ENCODE measurements at places on chromosomes 11 and 22. TPM values are rescaled to one million over a fixed set of nuclear protein-coding genes. Genes with fewer than 3 reads are reported as not detected.

DNA sequence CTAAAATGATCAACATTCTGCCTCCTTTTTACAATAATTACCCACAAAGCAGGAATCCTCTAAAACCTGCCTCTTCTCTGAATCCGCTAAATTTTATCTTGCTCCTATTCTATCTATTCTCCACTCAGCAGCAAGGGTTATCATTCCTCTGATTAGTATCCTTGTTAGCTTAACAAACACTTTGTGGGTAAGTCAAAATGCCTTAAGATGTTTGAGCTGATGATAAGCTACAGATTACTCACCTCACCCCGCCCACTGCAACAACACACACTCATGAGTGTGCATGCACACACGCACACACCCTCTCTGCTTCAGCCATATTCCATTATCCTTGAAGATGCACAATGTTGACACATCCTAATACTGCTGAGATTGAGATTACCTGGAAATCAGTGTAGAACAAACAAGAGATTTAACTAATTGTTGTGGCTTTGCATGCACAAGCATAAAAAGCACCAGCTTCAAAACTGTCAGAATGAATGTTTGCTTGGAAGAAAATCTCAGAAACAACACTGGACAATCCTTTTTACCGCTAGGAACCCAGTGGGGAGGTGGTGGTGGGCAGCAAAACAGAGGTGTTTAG is 130.9 kb downstream of the BBOX1 start:
- DNase-seq = peak; percentile 48

CABP7 gene
- under 0.01 TPM for total RNA-seq

GRCh38 chr22:38074181-38075104 is 9.5 kb downstream of the SLC16A8 start:
- peak; percentile 20 for DNase-seq

RPUSD4 gene
- total RNA-seq = 20.5 TPM

GRCh38 chr11:115409691-115410220 is 94.5 kb downstream of the CADM1 start:
- DNase-seq = no peak

CCDC188 gene
- total RNA-seq = 2.8 TPM

KBTBD3 gene
- 2.2 TPM for total RNA-seq

DNA sequence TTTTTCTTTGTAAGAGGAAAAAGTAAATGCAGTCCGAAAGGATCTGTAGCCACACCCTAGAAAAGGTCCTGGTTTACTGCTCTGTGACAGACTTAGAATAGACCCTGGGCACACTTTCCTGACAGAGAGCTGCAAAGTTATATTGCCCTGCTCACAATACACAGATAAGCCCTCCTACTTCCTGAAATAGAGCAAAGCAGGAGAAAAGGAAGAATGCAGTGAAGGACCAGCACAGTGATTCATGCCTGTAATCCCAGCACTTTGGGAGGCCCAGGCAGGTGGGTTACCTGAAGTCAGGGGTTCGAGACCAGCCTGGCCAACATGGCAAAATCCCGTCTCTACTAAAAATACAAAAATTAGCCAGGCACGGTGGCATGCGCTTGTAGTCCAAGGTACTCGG is 2.2 kb downstream of the CYB561A3 start:
- no peak for DNase-seq

RCOR2 gene
- total RNA-seq = 0.17 TPM

GRCh38 chr11:113634940-113635575 is 71.0 kb downstream of the TMPRSS5 start:
- peak; percentile 12 for DNase-seq

DNA sequence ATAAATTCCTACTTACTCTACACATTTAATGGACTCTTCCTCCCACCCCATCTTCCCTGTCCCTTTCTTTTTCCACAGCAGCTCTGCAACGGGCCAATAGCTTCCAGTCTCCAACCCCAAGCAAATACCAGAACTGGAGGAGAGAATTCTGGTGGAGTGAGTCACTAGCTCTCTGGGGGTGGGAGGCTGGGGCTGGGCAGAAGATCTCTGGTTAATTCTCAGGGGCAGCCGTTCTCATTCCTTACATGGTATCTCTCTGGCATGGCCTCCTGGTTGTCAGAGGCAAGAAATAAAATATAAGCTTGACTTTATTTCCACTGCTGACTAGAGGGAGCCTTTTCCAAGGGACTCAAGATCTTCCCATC is 90.4 kb upstream of the PARVA start:
- peak; percentile 78 for DNase-seq

DNA sequence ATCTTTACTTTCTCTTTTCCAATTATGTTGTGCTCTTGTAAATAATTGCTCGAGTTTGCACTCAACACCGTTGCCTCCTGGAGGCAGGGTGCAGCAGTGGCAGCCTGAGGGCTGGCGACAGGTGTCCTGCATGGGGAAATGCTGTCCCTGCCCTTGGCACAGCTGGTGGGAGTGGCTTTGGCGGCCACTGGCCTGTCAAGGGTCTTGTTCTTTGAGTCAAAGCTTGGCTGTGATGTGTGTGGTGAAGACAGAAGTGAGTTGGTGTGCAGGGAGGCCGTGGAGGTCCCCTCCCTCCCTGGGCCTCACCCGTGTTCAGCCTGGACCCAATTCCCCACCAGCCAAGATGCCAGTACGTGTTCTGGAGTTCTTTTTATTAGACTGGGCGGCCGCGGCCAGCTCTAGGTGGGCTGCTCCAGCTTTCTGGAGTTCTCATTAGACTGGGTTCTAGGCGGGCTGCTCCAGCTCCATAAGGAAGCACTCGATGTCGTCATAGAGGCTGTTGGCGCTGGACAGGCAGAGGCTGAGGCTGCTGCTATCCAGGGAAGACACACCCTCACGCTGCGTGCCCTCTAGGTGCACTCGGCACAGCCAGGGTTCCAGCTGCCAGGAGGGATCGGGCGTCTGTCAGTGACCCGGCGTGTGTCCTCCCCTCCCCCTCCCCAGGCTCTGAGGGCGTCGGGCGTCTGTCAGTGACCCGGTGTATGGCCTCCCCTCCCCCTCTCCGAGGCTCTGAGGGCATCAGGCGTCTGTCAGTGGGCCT is 3.4 kb downstream of the IRF7 start:
- no peak for DNase-seq

DNA sequence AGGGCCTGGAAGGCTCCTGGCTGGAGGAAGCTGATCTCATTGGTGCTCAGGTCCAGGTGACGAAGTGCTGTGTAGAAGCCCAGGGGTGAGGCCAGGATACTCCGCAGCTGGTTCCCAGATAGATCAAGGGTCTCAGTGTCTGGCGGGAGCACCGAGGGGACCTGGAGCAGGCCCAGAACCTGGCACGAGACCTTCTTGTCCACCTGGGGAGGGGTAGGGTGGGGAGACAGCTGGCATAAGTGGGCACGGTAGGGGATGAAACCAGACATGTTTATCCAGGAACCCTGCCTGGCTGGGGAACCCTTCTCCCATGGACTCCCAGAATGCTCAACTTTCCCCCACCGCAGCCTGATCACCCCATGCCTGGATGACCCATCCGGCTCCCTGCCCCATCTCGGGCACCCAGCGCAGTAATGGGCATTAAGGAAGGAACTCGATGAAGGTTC is 9.2 kb downstream of the LRRC32 start:
- DNase-seq = no peak

DNA sequence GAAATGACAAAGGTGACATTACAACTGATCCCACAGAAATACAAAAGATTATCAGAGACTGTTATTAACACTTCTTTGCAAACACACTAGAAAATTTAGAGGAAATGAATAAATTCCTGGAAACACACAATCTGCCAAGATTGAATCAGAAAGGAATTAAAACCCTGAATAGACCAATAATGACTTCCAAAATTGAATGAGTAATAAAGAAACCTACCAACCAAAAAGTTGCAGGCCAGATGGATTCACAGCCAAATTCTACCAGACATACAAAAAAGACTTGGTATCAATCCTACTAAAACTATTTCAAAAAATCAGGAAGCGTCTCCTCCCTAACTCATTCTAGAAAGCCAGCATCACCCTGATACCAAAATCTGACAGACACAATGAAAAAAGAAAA is 17.2 kb downstream of the RAB38 start:
- DNase-seq = no peak

GRCh38 chr11:30333405-30333804 is 10.5 kb downstream of the ARL14EP start:
- DNase-seq = peak; percentile 19

CARD16 gene
- 2.2 TPM for total RNA-seq

DNA sequence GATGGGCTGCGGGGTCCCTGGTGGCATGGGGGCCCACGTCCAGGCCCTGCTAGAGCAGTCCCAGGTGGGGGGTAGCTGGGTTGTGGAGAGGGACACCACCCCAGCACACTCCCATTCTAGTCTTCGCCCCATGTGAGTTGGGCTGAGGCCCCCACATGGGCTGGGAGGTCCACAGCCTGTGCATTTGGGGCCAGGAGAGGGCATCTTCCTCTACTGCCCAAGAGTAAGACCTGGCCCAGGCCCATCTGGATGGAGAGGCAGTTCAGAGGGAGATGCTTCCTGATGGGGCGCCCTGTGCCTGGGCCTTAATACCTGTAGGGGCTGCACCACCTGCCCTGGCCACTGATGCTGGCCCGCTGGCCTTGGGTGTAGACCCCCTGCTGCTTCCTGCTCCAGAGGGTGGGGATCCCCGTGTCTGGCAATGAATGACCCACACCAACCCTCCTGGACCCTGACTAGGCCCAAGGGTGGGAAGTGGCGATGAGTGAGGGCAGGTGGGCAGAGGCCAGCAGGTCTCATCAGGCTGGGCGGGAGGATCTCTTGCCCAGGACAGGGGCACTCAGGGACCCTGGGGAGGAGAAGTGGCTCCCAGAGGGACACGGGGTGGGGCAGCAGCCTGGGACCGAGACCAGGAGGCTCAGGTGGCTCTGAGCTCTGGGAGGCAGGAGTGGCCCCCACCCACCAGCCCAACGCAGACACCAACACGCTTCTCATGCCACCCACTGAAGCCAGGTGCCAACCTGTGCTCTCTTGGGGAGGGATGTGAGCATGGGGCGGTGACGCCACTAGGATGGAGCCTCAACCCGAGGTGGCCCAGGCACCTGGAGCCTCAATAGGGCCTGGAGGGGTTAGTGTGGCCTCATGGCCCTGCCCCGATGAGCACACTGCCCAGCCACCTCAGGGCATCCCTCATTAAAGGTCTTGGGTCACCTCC is 17.4 kb upstream of the GNB1L start:
- no peak for DNase-seq

DNA sequence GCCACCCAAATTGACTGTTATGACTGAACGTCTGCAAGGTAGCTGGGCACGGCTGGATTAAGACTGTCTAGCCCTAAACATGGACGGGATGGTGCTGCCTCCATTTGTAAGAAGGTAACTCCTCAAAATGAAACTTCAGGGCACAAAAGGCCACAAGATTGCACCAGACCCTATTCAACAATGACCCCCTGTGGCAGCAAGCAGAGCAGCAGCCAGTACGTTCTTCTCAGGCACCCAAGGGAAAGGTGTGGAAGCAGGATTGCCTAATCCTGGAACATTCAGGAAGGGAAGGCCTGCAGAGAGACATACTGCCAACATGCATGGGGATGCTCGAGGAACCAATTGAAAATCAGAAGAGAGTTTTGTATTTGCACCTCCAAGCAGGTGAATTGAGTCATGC is 4.5 kb upstream of the TBX10 start:
- peak; percentile 30 for DNase-seq

- DNase-seq = no peak
Measured at GRCh38 chr11:134949121-134950090, 537.4 kb upstream of the B3GAT1 start.

C11orf97 gene
- total RNA-seq = not detected

CASP5 gene
- total RNA-seq = not detected

- DNase-seq = no peak
Measured at GRCh38 chr22:38191731-38192474, 9.9 kb upstream of the MAFF start.

GRCh38 chr22:34902335-34902734 is 163.6 kb upstream of the ISX start:
- no peak for DNase-seq

GRCh38 chr11:76626921-76627401 is 43.6 kb downstream of the LRRC32 start:
- DNase-seq = peak; percentile 73

- no peak for DNase-seq
Measured at GRCh38 chr11:128553662-128554362, 33.5 kb downstream of the ETS1 start.

GRCh38 chr11:59062602-59063529 is 23.2 kb upstream of the GLYATL1B start:
- DNase-seq = no peak

- peak; percentile 20 for DNase-seq
Measured at GRCh38 chr11:83249972-83250593, 36.1 kb downstream of the CCDC90B start.

DNA sequence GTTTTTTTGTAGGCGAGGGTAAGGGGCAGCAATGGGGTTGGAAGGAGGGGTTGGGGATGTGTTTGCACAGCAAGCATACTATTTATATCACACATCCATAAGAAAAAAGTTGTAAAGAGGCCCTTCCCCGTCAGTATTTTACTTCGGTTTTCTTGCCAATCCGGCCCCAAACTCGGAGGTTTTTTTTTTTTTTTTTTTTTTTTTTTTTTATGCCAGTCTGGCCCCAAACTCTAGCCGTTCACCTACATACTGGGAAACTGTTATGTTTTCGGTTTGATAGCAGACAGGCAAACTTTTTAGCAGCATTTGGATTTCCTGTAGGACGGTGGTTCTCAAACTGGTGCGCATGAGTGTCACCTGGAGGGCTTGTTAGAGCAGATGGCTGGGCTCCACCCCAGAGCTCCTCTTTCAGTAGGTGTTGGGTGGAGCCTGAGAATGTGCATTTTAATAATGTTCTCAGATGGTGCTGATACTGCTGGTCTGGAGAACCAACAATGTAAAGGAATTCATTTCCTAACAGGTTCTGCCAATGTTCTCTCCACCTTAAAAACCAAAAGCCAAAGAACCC is 76.5 kb upstream of the ZBED5 start:
- DNase-seq = peak; percentile 43

NUCB2 gene
- total RNA-seq = 26.3 TPM

GRCh38 chr22:49133541-49133940 is 694.1 kb downstream of the BRD1 start:
- no peak for DNase-seq

KCNC1 gene
- not detected for total RNA-seq

DNA sequence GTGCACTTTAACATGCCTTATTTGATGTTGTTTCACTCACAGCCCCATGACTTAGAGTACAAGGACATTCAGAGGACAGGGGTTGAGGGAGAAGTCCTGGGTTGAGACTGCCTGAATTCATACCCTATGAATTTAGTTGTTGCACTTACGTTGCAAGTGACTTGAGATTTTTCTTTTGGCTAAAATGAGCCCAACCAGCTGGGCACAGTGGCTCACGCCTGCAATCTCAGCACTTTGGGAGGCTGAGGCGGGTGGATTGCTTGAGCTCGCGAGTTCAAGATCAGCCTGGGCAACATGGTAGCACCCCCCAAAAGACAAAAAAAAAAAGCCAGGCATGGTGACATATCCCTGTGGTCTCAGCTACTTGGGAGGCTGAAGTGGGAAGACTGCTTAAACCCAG is 7.3 kb upstream of the GRK3 start:
- DNase-seq = no peak
